ENCODE measurements at places on chromosomes 6 and 20. TPM values are rescaled to one million over a fixed set of nuclear protein-coding genes. Genes with fewer than 3 reads are reported as not detected.

GRCh38 chr6:134750669-134751068 is 199.2 kb downstream of the ALDH8A1 start:
- no peak for DNase-seq

GRCh38 chr6:56363796-56364430 is 116.5 kb upstream of the COL21A1 start:
- no peak for DNase-seq

DNA sequence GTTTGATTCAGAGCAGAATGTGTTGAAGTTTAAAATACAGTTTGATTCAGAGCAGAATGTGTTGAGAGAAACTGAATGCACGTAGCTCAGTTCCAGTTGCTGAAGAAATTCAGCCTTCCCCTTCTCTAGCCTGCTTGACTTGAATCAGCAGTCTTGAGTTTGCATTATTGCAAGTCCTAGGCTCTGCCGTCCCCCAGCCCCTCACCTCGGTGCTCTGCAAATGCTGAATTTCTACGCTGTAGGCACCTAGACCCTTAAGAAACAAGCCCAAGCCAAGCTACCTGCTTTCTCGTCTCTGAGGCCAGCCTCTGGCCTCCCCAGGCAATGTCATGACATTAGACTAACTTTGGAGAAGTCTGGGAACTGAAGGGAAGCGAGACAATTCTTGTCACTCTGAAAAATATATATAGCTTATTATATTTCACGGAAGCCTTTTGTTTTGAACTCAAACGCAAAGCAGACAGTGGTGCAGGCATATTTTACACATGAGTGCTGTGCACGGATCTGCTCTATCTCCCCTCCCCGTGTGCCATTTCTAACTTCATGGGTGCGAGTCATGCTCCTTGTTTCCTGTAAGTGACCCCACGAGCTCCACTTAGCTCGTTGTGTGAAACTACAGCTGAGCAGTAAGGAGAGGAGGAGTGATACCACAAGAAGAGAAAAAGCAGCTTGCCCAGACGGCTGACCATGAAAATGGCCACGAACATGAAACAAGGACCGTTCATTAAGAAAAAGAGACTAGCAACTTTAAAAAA is 71.4 kb upstream of the DUSP22 start:
- no peak for DNase-seq

THBD gene
- polyA plus RNA-seq = 17.5 TPM

TSPO2 gene
- polyA plus RNA-seq = not detected

IL17A gene
- polyA plus RNA-seq = not detected
